Activated CD4-positive, alpha-beta T cell treated with anti-CD3 and anti-CD28 coated beads, Interleukin-2, amount 10 ng/mL, durations not matched to agents 7 days and 5 days (primary cell): ENCODE measurements at places on chromosomes 2 and 18.

- H3K4me1 ChIP-seq = no peaks in the 10 kb centered on the region
- H3K27me3 ChIP-seq = no peaks in the 10 kb centered on the region
- H3K36me3 ChIP-seq = peaks cover 2% of the 10 kb centered on the region
These were observed 23.2 kb upstream of the PLA2R1 start for GRCh38 chr2:160085662-160086061.

DNA sequence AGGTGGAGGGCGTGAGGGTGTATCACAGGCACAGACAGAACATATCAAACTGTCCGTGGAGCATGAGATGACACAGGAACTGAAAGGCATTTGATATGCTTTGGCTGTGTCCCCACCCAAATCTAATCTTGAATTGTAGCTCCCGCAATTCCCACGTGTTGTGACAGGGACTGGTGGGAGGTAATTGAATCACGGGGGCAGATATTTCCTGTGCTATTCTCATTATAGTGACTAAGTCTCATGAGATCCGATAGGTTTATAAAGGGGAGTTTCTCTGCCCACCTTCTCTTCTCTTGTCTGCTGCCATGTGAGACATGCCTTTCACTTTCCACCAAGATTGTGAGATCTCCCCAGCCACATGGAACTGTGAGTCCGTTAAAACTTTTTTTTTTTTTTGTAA is 123.1 kb upstream of the PIEZO2 start:
- no peaks in the 10 kb centered on the region for H3K4me1 ChIP-seq
- no peak for DNase-seq
- no peak overlapping the region for H3K4me3 ChIP-seq
- peaks cover 1% of the 10 kb centered on the region for H3K27me3 ChIP-seq
- no peaks in the 10 kb centered on the region for H3K36me3 ChIP-seq

DNA sequence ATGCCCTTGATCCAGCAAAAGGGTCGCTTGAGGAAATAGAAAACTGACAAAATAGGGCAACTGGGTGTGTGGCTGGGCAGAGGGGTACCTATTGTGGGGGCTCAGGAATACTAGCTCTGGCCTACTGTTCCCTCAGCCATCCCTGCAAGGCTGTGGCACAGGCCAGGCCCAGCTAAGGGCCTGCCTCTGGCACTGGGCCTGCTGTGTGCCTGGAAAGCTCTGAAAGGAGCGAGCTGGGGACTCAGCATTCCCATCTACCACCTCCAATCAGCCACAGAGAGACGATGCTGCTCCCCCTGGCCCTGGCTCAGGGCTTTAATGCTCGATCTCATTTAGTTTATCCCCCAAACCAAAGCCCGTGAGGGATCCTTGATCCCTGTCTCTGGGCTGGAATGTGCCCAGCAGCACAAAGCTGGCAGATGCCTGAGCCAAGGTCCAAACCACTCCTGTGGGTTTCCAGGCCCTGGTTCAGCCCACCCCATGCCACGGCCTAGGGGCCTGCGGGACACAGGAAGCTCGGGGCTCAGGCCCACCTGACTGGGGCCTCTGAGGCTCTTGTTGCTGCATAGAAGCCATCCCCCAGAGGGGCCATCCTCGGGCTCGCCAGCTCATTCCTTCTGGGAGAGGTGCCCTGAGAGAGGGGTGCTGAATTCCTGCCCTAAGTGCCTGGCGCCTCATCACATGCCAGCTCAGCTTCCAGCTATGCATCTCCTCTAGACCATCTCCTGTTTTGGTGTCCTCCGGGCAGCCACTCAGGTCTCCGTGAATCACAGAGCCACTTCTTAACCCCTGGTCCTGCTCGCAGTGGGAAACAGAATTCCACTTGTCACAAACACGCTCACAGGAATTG is 43.0 kb upstream of the KCNF1 start:
- peaks cover 48% of the 10 kb centered on the region for H3K27me3 ChIP-seq
- no peaks in the 10 kb centered on the region for H3K36me3 ChIP-seq
- H3K4me3 ChIP-seq = no peak overlapping the region
- H3K27ac ChIP-seq = no peak overlapping the region
- no peak for DNase-seq

DNA sequence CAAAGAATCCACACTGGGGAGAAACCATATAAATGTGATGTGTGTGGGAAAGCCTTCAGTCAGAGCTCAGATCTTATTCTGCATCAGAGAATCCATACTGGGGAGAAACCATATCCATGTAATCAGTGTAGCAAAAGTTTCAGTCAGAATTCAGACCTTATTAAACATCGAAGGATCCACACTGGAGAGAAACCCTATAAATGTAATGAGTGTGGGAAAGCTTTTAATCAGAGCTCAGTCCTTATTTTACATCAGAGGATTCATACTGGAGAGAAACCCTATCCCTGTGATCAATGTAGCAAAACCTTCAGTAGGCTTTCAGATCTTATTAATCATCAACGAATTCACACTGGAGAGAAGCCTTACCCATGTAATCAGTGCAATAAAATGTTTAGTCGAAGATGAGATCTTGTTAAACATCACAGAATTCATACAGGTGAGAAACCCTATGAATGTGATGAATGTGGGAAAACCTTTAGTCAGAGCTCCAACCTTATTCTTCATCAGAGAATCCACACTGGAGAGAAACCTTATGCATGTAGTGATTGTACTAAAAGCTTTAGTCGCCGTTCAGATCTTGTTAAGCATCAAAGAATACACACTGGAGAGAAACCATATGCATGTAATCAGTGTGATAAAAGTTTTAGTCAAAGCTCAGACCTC is 16.7 kb upstream of the ZSCAN30 start:
- no peak overlapping the region for H3K4me3 ChIP-seq
- H3K36me3 ChIP-seq = peaks cover 67% of the 10 kb centered on the region
- DNase-seq = no peak
- no peaks in the 10 kb centered on the region for H3K4me1 ChIP-seq
- H3K27ac ChIP-seq = no peak overlapping the region

GRCh38 chr18:75307530-75307929 is 96.9 kb downstream of the TSHZ1 start:
- peaks cover 6% of the 10 kb centered on the region for H3K27me3 ChIP-seq
- no peak overlapping the region for H3K27ac ChIP-seq
- no peaks in the 10 kb centered on the region for H3K36me3 ChIP-seq
- no peaks in the 10 kb centered on the region for H3K4me1 ChIP-seq
- H3K4me3 ChIP-seq = no peak overlapping the region
- no peak for DNase-seq

DNA sequence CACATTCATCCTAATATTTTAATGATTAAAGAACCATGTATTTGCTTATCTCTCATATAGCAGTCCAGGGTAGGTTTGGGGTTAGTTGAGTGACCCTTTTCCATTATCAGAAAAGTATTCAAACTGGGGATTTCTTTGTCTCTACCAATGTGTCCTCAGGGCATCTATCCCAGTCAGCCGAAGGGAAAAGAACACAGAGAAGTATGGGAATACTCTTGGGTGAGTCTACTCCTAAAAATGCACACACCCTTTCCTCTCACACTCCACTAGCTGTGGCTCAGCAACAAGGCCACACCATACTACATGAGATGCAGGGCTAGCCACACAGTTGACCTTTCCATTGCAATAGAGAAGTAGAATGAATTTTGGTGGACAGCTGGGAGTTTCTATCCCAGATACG is 114.3 kb downstream of the NXPH2 start:
- H3K27me3 ChIP-seq = peaks cover 2% of the 10 kb centered on the region
- no peaks in the 10 kb centered on the region for H3K4me1 ChIP-seq
- H3K4me3 ChIP-seq = no peak overlapping the region
- no peaks in the 10 kb centered on the region for H3K36me3 ChIP-seq

- peaks cover 23% of the 10 kb centered on the region for H3K36me3 ChIP-seq
- peak; percentile 15 for DNase-seq
- H3K4me3 ChIP-seq = peak overlapping the region; percentile 88
- peak overlapping the region; percentile 88 for H3K27ac ChIP-seq
These were observed 1.4 kb downstream of the PSME4 start for GRCh38 chr2:53969285-53969967.

DNA sequence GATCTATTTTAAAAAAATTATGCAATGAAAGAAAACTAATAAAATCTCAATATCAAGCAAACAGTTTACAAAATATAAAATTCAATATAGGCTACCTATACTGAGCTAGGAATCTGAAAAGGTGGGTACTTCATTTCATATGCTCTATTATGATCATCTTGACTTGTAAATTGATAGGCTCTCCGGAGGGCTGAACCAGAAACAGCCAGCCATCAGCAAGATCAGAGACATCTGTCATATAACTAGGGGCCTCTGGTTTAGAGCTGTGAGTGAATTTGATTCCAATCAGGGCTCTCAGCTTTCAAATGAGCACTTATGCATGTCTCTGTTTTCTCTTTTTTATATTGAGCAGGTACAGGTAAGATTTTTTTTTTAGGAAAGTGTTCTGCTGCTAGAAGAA is 114.2 kb downstream of the SPHKAP start:
- no peaks in the 10 kb centered on the region for H3K36me3 ChIP-seq
- H3K4me3 ChIP-seq = no peak overlapping the region
- no peak overlapping the region for H3K27ac ChIP-seq
- DNase-seq = no peak
- H3K27me3 ChIP-seq = no peaks in the 10 kb centered on the region
- no peaks in the 10 kb centered on the region for H3K4me1 ChIP-seq

GRCh38 chr2:58319481-58319880 is 78.4 kb upstream of the FANCL start:
- H3K27ac ChIP-seq = no peak overlapping the region
- no peaks in the 10 kb centered on the region for H3K36me3 ChIP-seq
- no peak for DNase-seq
- peaks cover 5% of the 10 kb centered on the region for H3K27me3 ChIP-seq
- no peak overlapping the region for H3K4me3 ChIP-seq

- H3K27me3 ChIP-seq = no peaks in the 10 kb centered on the region
- H3K4me3 ChIP-seq = no peak overlapping the region
- H3K27ac ChIP-seq = no peak overlapping the region
These were observed 55.0 kb upstream of the PEX13 start for GRCh38 chr2:60962528-60962927.

GRCh38 chr2:49973917-49974368 is 819.6 kb upstream of the FSHR start:
- DNase-seq = peak; percentile 74
- H3K27me3 ChIP-seq = peaks cover 3% of the 10 kb centered on the region
- peak overlapping the region; percentile 88 for H3K27ac ChIP-seq
- peak overlapping the region; percentile 78 for H3K4me3 ChIP-seq
- no peaks in the 10 kb centered on the region for H3K36me3 ChIP-seq

DNA sequence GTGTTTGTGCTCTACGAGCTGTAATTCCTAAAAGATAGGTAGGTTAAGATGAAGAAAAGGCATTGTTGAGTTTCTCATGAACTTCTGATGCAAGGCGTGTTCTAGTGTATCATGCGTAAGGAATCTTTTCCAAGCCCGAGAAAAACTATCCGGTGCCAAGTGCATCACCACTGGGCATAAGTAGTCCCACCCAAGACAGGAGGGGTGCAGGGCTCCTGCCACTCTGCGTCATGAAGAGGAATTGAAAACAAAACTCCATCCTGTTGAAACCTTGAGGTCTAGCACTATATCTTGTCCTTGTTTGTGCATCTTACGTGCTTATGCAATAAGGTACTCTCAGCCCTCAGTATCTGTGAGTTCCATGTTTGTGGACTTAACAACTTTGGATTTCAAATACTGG is 45.7 kb downstream of the RAB31 start:
- DNase-seq = no peak
- H3K27ac ChIP-seq = no peak overlapping the region
- no peaks in the 10 kb centered on the region for H3K27me3 ChIP-seq
- H3K4me3 ChIP-seq = no peak overlapping the region

- no peak overlapping the region for H3K27ac ChIP-seq
- no peak overlapping the region for H3K4me3 ChIP-seq
- H3K4me1 ChIP-seq = no peaks in the 10 kb centered on the region
These were observed 77.9 kb downstream of the DTNA start for GRCh38 chr18:34787931-34788532.

DNA sequence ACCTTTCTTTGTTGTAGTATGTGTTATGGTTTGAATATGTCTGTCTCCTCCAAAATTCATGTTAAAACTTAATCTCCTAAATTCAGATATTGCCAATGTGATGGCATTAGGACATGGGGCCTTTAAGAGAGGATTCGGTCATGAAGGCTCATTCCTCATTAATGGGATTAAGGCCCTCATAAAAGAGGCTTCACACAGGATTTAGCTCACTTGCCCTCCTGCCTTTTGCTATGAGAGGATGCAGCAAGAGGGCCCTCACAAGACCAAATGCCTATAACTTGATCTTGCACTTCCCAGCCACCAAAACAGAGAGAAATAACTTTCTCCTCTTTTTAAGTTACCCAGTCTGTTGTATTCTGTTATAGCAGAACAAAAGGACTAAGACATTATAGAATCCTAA is 19.7 kb downstream of the ZBTB14 start:
- no peaks in the 10 kb centered on the region for H3K4me1 ChIP-seq
- H3K36me3 ChIP-seq = peaks cover 2% of the 10 kb centered on the region
- no peak for DNase-seq
- H3K27ac ChIP-seq = no peak overlapping the region
- peaks cover 7% of the 10 kb centered on the region for H3K27me3 ChIP-seq

DNA sequence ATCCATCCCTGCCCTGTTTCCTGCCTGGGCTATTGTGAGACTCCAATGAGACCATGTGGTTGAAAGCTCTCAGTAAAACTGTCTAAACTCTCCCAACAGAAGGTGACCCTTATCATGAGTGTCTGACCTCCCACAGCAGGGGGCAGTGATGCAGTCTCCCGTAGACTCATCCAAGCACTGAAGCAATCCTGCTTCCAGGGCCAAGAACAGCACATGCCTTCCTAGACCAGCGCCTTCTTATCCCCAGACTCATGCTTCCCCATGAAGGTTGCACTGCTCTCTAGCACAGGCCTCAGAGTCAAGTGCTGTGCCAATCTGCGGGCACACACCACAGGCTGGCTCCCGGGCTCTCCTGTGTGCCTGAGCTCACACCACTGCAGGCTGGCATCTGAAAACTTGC is 112.3 kb downstream of the TNS1 start:
- H3K4me1 ChIP-seq = no peaks in the 10 kb centered on the region
- H3K4me3 ChIP-seq = no peak overlapping the region
- DNase-seq = no peak
- no peak overlapping the region for H3K27ac ChIP-seq
- no peaks in the 10 kb centered on the region for H3K27me3 ChIP-seq
- no peaks in the 10 kb centered on the region for H3K36me3 ChIP-seq

DNA sequence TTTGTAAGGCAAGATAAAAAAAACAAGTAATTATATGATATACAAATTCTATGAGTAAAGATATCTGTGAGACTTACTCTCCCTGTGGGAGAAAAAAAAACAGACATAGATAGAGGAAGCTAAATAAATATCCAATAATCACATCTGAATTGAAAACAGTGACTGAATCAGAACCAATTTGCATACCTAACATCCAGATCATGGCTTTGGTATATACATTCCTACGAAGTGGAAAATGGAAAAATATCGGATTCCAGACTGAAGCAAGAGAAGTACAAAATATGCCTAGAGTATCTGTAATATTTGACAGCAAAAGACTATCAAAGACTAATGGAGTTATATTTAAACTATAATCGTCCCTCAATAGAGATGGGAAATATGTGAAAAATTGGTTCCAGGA is 1108.1 kb upstream of the CHAC2 start:
- H3K36me3 ChIP-seq = no peaks in the 10 kb centered on the region
- H3K27ac ChIP-seq = no peak overlapping the region
- no peaks in the 10 kb centered on the region for H3K27me3 ChIP-seq
- no peak for DNase-seq

GRCh38 chr2:238338710-238339394 is 18.5 kb downstream of the TRAF3IP1 start:
- peaks cover 13% of the 10 kb centered on the region for H3K4me1 ChIP-seq
- H3K36me3 ChIP-seq = no peaks in the 10 kb centered on the region
- DNase-seq = no peak
- no peaks in the 10 kb centered on the region for H3K27me3 ChIP-seq
- H3K27ac ChIP-seq = no peak overlapping the region

GRCh38 chr2:231531466-231531865 is 1.2 kb upstream of the NMUR1 start:
- DNase-seq = no peak
- H3K27ac ChIP-seq = no peak overlapping the region
- H3K36me3 ChIP-seq = no peaks in the 10 kb centered on the region
- H3K27me3 ChIP-seq = peaks cover 37% of the 10 kb centered on the region
- peaks cover 16% of the 10 kb centered on the region for H3K4me1 ChIP-seq
